ENCODE measurements at places on chromosomes 3 and 15. TPM values are rescaled to one million over a fixed set of nuclear protein-coding genes. Genes with fewer than 3 reads are reported as not detected.

KLHL25 gene
- 6.8 TPM for total RNA-seq

GRCh38 chr15:69141833-69142232, 18.6 kb upstream of the GLCE start:
- no peak for DNase-seq

- no peak for DNase-seq
Observed at GRCh38 chr3:66370179-66370578, 130.6 kb downstream of the LRIG1 start.

OR5K2 gene
- not detected for total RNA-seq

DNA sequence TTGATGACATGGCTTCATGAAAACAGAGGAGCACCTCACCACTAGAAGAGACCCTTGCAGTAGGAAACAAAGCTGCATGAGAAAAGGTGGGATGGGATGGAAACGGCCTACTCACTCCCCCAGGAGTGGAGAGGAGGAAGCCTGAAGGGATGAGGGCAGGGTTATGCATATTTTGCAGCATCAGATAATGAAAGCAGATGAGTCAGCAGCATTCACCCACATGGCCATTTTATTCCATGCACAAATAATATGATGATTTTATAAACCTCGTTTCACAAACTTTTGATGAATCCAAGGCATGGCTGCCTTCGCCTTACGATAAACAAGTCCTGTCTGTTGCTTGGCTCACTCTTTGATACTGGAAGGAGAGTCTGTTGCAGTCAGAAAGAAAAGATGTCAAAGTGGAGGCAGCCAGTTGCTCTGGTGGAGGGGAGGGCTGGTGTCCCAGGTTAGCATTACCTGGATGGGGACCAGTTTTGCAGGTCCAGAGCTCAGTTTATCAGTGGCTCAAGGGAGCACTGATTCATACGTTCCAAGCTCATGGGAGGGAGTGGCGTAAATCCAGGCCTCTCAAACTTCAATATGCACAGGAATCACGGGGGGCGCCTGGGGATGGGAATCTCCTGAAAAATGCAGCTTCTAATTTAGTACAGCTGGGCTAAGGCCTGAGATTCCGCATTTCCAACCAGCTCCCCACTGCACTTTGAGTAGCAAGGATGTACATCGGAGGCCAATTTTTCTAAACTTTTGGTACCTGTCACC, 9.2 kb upstream of the EHD4 start:
- DNase-seq = no peak

DNA sequence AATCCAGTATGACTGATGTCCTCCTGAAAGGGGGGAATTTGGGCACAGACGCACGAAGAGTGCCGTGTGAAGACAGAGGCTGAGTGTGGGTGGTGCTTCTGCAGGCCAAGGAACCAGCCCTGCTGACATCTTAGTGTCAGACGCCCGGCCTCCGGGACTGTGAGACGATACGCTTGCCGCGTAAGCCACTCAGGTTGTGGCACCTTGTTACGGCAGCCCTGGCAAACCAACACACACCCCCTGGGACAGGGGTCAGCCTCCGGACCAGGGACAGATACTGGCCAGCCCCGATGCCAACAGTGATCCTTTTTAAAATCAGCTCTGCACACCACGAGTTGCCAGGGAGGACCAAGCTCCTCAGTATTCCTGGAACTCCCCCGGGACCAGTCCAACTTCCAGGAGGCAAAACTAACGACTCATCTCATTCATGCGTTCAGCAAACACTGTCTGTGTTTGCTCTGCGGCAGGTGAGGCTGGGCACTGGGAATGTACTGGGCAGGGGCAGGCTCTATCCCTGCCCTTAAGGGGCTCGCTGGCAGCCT, 21.2 kb upstream of the PIGZ start:
- peak; percentile 23 for DNase-seq

SPATA12 gene
- total RNA-seq = not detected

DNA sequence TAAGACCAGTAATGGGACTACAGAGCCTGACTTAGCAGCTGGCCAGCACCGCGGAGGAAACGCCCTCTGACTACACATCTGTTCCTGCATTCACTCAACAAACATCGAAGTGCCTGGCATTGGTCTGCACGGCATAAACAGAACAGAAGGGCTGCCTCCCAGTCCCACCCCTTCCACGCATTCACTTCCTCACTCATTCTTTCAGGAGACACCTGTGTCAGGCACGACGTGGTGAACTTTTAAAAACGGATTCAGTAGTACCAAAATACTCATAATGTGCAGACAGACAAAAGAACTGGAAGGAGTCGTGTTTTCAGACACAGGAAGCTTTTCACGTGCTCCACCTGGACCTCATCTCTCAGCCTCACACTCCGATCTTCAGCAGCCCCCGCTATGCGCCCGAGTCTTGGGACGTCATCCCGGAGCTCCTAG, 123.3 kb downstream of the XXYLT1 start:
- peak; percentile 67 for DNase-seq

CCDC13 gene
- total RNA-seq = 2.3 TPM

GRCh38 chr3:52450489-52451236, 3.2 kb downstream of the TNNC1 start:
- no peak for DNase-seq

DNA sequence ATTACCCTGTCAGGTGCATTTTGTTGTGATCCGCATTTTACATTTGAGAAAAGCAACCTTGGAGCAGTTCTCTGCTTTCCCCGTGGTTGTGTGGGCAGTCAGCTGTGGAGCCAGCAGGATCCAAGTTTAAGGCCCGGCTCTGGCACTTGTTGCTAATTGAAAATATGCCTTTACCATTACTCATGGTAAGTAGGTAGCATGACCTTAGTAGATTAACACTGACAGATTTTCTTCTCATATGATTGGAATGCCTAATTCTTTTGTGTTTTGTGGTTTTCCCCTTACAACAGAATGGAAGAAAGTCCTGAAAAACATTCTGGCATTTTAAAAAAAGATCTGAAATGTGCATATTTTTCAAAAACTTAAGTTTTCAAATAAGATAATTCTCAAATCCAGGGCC, 246.5 kb upstream of the LRRN1 start:
- DNase-seq = no peak

CCDC39 gene
- total RNA-seq = not detected

DNA sequence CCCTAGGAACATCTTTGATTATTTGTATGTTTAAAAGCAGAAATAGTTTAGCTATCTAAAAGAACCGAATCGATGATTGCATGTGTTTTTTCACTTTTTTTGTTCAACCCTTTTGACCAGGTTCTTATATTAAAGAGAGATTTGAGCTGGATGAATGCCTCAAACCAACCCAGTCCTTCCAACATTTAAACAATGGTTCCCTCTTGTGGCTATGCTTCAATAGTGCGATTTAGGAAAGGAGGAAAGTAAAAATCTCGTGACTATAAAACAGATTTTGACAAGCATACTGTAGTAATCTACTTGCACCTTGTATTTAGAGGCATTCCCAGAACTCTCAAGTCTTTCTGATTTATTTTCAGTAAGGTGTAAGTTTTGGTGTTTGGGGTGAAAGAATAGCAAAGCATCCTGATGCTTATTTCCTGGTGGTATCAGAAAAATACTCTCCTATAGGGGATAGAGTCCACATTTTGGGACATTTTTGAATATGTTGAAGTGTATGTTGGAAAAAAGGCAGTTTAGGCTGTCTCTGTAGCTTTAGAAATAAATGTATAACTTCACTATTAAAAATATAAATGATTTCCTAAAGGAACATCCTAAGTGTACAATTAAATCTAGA, 159.6 kb upstream of the KCNH8 start:
- no peak for DNase-seq

DNA sequence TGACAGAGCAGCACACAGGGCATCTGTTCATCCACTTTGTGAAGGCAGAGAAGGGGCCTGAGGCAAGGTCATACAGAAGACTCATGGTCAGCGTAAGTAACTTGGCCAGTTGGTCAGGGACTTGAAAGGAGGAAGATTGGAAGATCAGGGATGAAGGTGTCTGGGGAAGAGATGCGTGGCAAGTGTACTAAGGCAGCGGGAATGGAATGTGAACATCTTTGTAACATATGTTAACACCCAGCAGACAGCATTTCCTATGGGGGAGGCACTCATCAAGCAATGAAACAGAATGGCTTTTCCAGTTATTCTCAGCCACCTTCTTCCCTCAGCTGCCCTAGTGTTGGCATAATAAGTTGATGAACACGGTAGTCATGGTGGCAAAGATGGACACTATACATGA, 7.8 kb upstream of the RFC4 start:
- no peak for DNase-seq

GJD2 gene
- not detected for total RNA-seq

DNA sequence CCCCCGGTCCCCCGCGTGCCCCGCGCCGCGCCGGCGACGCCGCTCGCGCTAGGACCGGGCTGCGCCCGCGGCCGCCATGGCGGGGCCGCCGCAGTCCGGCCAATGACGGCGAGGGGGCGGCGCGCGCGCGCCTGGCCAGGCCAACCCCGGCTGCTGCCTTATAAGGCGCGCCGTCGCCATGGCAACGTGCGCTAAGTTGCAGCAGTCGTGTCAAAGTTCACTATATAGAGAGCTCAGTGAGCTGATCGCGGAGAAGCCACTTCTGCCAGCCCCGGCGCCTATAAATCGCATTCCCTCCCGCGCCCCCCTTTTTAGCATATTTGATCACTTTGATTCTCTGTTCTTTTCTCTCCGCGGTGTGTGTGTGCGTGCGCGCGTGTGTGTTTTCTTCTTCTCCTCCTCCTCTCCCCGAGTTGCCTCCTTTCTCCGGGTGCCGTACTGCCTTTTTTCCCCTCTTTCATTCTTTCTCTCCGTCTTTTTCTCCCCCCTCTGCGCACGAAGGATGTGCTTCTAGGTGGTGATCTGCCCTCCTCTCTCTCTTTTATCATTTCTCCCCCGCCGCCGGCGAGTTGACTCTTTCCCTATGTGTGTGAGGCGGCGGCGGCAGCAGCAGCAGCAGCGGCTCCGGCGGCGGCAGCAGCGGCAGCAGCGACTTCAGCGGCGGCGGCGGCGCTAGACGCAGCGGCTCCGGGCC, at the start of gene NR2F2:
Gene NR2F2, plus strand, starts transcription at position 251 of the 694 bp plus-strand sequence. CDS start 1,406 bp downstream, outside the sequence.
- DNase-seq = peak; percentile 95

DNA sequence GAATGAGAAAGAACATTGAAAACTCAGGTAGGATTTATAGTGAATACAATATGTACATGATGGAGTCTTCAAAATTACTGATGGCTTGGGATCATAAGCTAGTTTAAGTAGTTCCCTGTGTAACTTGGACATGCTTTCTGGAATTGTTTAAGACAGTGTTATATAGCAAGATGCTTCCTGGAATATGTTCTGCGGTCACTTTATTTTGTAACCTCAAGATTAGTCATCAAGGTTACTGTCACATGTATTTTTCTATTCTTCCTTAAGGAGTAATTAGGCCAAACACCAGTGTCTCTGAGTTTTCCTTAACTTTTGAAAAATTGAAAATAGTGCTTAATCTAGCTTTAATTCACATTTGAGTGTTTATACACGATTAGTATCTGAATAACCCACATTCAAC, 760.3 kb upstream of the ARRDC4 start:
- DNase-seq = no peak

DNA sequence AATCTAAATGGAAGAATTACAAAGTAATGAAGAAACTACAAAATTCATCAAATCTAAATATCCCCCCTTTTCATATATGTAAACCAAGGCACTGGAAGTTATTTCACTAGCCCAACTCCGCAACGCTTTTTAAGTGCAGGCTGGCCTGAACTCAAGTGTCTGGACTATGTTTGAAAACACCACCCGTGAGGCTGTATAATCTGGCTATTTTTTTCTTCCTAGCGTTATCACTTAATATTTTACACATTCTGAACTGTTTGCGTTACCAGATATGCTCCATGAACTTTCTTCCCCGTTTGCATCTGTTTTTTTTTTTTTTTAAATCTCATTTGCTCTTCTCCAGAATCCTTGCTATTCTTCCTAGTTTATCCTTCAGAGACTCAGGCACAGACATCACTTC, 619.5 kb upstream of the CBLB start:
- DNase-seq = no peak

LEKR1 gene
- 1.1 TPM for total RNA-seq

DNA sequence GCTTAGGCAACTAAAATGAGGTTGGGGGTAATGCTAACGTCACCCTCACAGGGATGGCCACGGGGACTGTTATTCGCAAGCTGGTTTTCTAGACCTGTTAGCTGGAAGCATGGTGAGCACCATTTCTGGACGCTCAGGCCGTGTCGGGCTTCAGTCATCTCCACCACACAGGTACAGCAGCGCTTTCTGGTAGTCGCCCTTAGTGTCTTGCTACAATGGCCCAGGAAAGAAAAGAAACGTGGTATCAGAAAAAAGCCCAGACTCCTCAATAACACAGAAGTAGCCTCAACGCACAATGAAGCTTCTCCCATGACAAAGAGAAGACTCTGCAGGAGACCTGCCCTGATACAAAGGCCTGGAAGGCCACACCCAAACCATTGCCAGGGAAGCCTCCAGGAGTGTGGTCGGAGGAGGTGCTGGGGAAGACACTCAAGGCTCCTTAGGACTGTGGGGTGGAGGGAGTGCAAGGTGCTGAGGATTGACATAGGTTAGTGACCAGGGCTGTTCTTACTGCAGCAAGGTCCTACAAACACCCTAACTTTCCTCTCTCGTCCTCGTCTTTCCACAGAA, 50.2 kb downstream of the ANXA2 start:
- no peak for DNase-seq

U2SURP gene
- 55.1 TPM for total RNA-seq

- peak; percentile 68 for DNase-seq
Observed at GRCh38 chr15:73982222-73982962, 9.7 kb downstream of the STOML1 start.

DNA sequence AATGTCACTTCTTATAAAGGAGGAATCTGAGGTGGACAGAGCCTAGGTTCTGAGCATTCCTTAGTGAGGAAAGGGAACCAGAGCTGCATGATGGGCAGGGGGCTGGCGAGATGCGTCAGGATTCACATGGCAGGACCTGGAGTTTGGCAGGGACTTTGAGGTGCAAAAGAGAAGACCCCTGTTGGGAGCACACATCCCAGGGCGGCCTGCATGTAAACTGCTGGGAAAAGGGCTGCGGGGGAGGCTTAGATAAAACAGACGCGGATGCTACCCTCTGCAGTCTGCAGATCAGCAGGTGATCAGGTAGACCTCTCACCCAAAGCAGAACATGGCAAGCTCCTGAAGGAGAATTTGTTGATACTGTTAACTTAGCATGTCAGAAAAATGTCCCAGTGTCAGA, 168.4 kb downstream of the VGLL4 start:
- DNase-seq = no peak

DNA sequence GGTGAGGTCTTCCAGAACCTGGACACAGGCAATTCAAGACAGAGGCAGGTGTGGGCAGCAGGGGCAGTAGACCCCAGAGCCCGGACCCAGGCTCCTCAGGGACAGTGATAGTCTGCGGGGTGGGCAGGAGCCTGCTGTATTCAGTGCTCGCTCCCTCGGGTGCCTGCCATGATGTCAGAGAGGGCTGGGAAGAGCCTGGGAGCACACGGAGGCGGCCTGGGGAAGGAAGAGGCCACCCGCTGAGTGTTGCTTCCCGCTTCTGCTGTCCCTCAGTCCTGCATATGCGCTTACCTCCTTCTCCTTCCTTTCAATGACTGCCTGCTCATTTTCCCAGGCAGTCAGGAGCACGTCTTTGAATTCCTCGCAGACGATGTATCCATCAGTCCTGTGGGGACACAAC, 22.8 kb downstream of the TMEM43 start:
- DNase-seq = no peak

- no peak for DNase-seq
Observed at GRCh38 chr15:69730281-69731080, 277.9 kb downstream of the RPLP1 start.

STOML1 gene
- 15.4 TPM for total RNA-seq

Measured in left colon (tissue), 2 donors.